Activated CD4-positive, alpha-beta T cell treated with anti-CD3 and anti-CD28 coated beads for 36 hours (primary cell): ENCODE measurements at places on chromosomes 2 and 18. TPM values are rescaled to one million over a fixed set of nuclear protein-coding genes. Genes with fewer than 3 reads are reported as not detected.

DNA sequence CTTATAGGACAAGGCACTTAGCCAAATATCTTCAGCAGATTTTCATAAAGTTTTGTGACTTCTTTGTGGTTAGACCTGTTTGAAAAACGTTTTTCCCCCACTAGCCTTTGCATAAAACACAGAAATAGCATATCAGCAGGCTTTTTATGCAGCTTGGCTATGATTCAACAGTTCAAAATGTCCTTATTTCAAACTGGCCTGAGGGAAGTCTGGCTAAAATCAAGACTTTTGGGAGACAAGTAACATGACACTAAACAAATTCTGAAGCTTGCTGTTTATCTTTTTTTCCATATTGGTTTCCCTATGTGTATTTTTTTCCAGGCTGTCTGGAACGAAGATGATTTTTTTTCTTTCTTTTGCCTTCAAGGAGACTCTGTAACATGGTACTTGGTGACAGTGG, 95.1 kb upstream of the L3MBTL4 start:
- DNase-seq = no peak

DNA sequence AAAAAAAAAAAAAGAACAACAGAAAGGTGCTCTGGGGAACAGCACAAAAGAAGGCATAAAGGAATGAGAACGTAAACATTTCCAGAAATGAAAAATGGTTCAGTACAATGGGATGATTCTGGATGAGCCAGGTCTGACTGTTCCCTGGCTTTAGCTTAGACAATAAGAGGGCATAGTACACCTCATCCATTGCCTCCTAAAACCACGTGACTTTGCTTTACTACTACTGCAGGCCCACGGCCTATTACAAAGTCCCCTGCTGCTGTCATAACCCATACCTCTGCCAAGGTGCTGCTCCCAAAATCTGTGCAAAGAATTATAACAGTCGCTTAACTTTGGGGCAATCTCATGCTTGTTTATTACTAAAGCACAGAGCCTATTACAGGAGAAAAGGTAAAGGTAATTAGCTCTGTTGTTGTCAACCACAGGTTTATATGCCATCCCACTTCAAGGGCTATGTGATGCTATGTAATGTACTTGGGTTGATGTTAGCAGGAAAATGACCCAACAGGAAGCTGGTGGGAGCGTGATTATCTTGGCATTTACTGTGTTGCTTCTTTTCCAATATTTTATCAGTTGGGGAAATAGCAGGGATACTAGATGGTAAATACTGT, 26.8 kb downstream of the STK17B start:
- DNase-seq = no peak

GRCh38 chr2:160371251-160372009, 122.2 kb downstream of the RBMS1 start:
- DNase-seq = no peak

DNA sequence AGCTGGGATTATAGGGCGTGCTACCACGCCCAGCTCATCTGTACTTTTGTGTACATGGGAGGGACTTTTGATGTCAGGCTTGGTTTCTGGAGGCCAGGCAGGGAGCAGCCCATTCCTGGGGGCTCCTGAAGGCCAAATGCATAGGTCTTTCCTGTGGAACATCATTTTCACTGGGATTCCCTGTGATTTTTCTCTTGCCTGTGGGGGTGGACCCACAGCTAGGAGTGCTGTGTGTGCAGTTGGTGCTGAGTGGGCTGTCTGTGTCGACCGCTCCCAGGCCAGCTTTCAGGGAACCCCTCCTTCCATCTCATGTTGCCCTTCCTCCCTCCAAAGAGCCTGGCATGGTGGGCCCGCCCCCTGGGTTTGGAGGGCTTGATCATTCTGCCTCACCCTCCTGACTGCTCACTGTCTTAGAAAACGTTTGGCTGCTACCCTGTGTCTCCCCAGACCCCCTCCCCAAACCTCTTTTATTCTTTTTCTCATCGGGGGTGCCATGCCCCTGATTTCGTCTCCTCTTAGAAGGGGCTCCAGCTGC, 10.5 kb downstream of the EFHD1 start:
- no peak for DNase-seq

The GNLY gene
- total RNA-seq = 21.6 TPM
